GM03348 (cell line): ENCODE measurements at places on chromosomes 5 and 9.

DNA sequence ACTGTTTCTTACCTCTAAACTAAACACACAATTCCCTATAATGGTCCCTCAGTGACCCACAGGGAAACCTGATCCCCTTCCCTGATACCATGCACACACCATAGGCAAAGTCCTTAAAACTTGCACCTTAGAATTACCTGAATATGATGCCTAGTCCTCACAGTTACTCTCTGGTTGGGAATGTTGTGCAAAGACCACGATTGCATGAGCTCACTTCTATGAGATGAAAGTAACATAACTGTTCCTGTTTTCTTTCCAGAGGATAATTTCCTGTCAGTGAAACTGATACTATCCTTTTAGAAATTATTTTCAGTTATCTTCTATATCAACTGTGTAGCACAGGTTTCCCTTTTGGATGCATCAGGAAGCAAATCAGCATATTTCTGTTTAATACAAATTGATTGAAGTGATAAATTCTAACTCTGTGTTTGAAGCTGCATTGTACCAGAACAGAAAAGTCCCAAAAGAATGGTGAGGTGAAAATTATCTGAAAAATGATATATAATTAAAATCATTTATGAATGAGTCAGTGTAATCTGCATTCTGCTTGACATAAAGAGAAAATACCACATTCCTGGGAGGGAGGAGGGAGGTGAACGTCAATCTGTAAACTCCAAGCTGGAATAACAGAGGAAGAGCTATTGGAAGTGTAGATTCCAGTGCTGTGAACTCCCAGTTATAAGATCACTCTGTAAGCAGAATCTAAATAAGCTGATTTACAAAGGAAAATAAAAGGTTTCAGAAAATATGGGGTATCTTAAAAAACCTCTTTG lies 51.2 kb upstream of the TNFAIP8 start:
- DNase-seq = no peak

- no peak for DNase-seq
Measured at GRCh38 chr5:95866435-95867040, 44.0 kb upstream of the GLRX start.

- no peak for DNase-seq
Measured at GRCh38 chr5:2201832-2202231, 319.1 kb upstream of the IRX4 start.

- no peak for DNase-seq
Measured at GRCh38 chr5:66239034-66239433, 94.9 kb downstream of the SREK1 start.

DNA sequence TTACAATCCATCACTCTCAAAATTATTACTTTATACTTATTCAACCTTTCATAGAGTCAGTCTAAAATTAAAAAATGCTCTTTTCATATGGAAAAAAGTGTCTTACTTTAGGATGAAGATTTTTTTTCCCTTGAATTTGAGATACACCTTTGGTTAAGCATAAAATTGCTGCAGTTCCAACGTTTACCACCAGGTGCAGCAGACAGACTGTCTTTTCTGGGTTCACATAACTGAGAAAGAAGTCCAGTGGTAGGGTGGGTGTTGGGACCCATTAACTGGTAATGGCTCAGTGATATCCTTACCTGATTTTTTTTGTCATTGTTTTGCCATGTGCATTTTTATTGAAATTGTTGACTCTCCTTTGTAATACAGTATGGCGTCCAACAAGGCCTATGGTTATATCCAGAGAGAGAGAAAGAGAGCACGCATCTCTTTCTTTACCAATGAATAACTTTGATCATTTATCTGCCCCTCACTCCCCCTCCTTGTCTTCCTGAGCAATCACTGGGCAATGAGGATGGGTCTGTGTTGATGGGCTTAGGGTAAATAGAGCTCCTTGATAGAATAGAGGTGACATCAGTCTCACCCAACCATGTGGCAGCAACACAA lies 98.4 kb downstream of the FBXL7 start:
- DNase-seq = no peak

DNA sequence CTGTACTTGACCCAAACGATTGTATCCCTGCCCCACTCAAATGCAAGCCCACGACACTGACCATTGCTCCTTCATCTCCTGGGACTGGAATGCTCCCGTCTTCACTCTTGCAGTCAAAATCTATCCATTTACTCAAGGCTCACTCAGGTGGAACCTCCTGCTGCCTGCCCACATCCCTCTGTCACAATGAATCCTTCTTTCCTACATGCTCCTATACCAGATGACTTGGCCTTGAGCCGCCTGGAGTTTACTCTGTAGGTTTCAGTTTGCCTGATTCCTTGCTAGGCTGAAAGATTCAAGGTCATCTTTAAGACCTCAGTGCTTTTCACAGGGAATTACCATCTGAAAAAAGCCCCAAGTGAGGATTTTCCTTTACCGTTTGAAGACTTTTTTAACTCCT lies 264.1 kb downstream of the GLIS3 start:
- DNase-seq = no peak
